ENCODE measurements at places on chromosomes 16 and 17. TPM values are rescaled to one million over a fixed set of nuclear protein-coding genes. Genes with fewer than 3 reads are reported as not detected.

TMEM97 gene
- total RNA-seq = 43.6 TPM

CCL2 gene
- total RNA-seq = 42.9 TPM

GAS2L2 gene
- not detected for total RNA-seq

MYO15B gene
- total RNA-seq = 14.4 TPM

ASIC2 gene
- total RNA-seq = 0.50 TPM

NPIPB13 gene
- total RNA-seq = 1.3 TPM

PPP4C gene
- total RNA-seq = 134 TPM

HOXB9 gene
- not detected for total RNA-seq

TEKT5 gene
- total RNA-seq = 0.26 TPM

BAIAP3 gene
- total RNA-seq = 0.26 TPM

All from fibroblast of lung (primary cell).